ENCODE measurements at places on chromosomes 1 and 21.

DNA sequence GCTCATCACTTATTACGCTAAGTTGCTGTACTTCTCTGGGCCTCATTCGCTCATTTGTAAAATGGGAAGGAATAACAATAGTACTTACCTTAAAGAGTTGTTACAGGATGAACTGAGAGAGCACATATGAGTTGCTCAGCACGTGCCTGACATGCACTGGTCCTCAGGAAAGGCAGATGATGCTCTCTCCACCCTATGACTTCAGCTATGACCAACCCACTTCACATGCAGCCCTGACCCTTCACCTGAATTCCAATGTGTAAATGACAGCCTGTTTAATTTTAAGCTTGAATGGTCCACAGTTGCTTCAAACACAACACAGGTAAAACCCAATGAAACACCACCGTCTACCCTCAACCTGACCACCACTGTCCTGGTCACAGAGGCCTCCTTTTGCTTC, 32.9 kb downstream of the GADD45A start:
- DNase-seq, result no peak

- no peak for DNase-seq
Measured at GRCh38 chr1:38134294-38134755, 87.7 kb upstream of the POU3F1 start.

- no peak for DNase-seq
Measured at GRCh38 chr1:19313961-19314882, 2.1 kb downstream of the SLC66A1 start.

DNA sequence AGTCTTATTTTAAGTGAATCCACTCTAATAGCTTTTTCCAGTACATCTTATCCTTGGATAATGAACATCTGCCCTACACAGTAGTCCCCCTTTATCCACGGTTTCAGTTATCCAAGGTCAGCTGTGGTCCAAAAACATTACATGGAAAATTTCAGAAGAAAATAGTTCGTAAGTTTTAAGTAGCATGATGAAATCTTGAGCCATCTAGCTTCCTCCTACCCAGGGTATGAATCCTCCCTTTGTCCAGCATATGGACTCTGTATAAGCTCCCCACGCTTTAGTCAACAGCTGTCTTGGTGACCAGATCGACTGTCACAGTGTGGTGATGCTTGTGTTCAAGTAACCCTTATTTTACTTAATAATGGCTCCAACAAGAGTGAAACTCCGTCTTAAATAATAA, 2.6 kb downstream of the GLRX2 start:
- no peak for DNase-seq

- DNase-seq, result no peak
Measured at GRCh38 chr1:202577381-202577780, 132.9 kb downstream of the SYT2 start.

GRCh38 chr21:42581336-42581992, 67.8 kb downstream of the SLC37A1 start:
- no peak for DNase-seq

- DNase-seq, result peak; percentile 62
Measured at GRCh38 chr1:193322211-193322610, 135.8 kb upstream of the B3GALT2 start.

GRCh38 chr1:22915816-22916470, 56.7 kb downstream of the LACTBL1 start:
- no peak for DNase-seq

DNA sequence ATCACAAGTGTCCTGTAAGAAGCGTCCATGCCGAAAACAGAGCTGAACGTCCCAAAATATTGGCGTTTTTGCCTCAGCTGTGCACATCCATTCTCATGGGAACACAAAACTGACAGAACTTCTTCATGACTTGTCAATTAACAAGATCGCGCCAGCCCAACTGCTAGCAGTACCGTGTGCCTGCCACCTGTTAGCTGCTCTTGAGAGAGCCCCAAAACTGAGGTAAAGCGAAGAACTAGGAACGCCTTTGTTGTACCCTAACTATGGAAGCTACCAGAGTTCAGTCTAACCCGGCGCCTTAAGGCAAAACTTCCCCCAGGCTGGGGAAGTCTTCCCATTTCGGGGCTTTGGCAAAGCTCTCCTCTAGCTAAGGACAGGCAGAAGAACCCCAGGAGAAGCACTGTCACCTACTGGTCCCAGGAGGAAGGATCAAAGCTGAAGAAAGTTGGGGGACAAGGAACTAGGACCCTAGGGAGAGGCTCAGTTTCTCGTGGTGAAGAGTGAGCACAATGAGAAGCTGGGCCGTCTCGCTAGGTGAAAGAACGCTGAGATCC, 719 bp downstream of the EYA3 start:
- DNase-seq, result no peak

DNA sequence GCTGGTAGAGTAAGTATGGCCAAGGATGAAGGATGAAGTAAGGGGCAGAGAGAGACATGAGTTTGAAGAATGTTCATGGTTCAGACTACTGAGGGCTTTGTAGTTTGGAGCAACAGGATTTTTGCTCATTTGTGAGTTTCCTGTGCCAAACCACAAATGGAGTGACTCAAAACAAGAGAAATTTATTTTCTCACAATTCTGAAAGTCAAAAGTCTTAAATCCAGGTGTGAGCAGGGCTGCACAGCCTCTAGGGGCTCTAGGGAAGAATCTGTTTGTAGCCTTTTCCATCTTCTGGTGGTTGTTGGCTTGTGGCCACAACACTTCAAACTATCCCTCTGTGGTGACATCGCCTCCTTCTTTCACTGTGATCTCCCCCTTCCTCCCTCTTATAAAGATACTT, 58.9 kb downstream of the RHOU start:
- no peak for DNase-seq

GRCh38 chr1:235074523-235075047, 54.1 kb downstream of the TOMM20 start:
- DNase-seq, result no peak

DNA sequence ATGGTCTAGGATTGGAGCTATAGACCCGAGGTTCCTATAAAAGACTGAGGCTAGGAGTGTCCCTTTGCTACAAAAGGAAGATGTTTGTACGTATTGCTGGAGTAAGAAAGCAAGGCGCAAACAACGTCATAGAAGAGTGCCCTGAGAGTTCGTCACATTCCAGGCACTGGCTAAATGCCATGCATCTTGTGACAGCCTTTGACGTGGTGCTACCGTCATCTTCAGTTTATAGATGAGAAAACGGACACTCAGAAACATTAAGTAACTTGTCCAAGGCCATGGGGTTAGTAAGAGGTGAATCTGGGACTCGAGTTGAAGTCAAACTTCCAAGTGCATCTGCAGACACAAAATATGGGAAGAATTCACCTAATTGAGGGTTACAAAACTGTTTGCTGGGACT, 104.2 kb upstream of the SLC45A1 start:
- DNase-seq, result no peak

DNA sequence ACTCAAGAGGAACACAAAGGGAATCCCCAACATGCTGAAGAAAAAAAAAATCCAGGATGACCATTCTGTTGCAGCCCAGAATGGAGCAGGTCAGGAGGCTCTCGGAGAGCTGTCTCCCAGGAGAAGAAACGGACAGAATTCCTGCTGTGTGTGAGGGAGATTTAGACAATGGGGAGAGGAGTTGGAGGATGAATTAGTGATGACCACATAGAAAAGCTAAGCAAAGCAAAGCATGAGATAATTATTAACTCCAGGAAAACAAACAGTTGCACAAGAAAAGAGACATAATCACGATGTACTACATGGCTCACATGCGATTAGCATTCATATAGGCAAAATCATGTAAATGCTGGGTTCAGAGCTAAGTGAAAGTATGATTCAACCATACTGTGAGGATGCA, 61.1 kb upstream of the SMYD2 start:
- DNase-seq, result no peak

- DNase-seq, result no peak
Measured at GRCh38 chr1:186965847-186966246, 137.1 kb downstream of the PLA2G4A start.

DNA sequence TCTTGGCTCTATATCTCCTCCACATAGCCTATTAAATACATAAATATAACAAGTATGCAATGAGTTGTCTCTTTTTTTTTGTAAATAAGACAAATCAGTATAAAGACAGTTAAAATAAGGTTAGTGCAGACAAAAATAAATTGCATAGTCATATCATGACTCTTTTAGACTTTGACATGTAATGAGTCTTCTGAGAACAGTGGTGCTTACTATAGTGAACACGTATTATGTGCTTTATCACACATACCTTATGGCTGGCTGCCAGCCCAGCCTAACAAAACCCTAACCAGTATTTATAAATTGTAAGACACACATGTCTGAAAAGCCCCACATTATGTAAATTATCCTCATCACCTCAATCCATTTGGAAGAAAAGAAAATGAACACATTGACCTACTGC, 29.1 kb upstream of the F13B start:
- no peak for DNase-seq

- no peak for DNase-seq
Measured at GRCh38 chr1:240027059-240027462, 64.6 kb upstream of the FMN2 start.

- peak; percentile 50 for DNase-seq
Measured at GRCh38 chr21:45078877-45079281, 4.5 kb downstream of the ADARB1 start.

DNA sequence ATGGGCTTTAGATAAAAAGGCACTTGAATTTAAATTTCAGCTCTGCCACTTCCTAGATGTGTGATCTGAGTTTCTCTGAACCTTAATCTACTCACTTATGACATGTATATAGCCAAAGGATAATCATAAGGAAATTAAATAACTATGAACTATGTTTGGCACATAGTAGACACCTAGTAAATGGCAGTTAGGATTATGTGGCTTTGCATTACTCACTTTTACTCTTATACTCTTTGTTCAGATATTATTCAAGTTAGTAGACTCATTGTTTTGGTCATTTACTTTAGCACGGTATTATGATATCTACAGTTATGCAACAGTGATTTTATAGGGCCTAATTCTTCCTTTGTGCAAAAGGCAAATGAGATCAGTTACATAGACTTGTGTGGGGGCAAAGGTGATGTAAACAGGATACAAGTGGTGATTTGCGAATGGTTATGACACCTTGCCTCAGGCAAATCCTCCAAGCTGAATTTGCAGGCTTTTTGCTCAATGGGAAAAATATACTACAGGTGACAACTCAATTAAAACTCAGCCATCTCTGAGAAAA, 297.2 kb upstream of the PBX1 start:
- no peak for DNase-seq

GRCh38 chr1:218078916-218079315, 206.2 kb upstream of the RRP15 start:
- no peak for DNase-seq

GRCh38 chr1:99347041-99347684, 82.9 kb downstream of the PLPPR4 start:
- no peak for DNase-seq

DNA sequence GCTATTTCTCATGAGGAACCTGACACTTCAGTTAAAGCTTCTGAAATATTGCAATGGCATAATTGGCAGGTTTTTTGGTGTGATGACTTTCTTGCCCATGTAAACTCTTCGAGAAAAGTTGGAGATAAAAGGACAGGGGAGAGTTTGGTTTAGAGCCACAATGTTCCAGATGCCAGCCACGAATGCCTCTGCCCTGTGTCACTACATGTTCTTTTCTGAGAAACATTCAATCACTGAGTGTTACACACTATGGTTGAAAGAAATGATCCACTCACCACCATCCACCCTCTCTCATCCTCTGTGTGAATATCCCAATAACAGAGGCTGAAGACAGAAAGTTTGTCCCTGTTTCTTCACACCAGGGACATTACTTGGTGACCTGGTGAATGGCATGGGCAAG, 66.4 kb downstream of the TNFSF4 start:
- DNase-seq, result no peak

GRCh38 chr1:103496014-103496635, 29.4 kb upstream of the RNPC3 start:
- no peak for DNase-seq

DNA sequence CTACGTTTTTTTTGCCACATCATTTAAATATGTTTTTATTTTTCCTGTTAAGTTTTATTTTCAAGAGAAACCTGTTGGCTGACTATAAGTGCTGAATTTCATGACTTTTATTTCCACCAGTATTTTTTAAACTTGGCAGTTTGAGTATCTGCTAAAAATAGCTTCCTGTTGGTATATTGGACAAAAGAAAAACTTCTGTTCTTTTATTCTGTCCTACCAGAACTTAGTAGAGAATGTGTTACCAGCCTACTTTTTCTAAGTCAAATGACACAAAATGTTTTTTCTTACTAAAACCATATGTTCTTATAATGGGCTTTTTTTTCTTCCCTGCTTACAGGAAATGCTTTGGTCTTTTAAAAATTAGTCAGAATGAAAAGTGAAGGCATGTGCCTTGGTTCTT, 7.6 kb downstream of the DR1 start:
- DNase-seq, result no peak
